ENCODE measurements at places on chromosomes 6 and 20. TPM values are rescaled to one million over a fixed set of nuclear protein-coding genes. Genes with fewer than 3 reads are reported as not detected.
A peak's percentile ranks its signal among the peaks of the same experiment; 100 is the strongest.

GRCh38 chr6:11248974-11249761 is 16.7 kb upstream of the NEDD9 start:
- DNase-seq: no peak

- no peak for DNase-seq
Observed at GRCh38 chr6:162389343-162390085, 338.1 kb downstream of the PRKN start.

- DNase-seq: no peak
Observed at GRCh38 chr6:147179809-147180208, 24.4 kb upstream of the STXBP5 start.

IRF4 gene
- total RNA-seq: 0.58 TPM

GRCh38 chr6:55131616-55132015 is 42.7 kb upstream of the HCRTR2 start:
- no peak for DNase-seq

DNA sequence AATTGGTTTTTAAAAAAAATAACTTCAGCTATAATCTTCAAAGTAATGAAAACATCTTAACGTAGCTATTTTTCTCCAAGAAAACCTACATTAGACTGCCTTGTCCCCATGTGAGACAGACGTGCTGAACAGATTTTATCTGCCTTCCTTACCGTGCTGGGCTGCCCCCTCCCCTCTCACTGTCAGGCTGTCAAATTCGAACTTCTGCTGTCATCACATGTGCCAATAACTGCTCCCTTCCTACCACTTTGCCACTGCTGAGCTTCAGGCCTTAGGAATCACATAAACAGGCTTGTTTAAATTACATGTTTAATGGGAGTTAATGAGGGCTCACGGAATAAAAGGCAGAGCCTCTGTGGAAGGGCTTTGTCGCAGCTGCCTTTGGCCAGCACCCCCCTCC is 77.0 kb upstream of the NHSL1 start:
- DNase-seq: no peak

- peak; percentile 57 for DNase-seq
Observed at GRCh38 chr20:49186535-49187329, 1.4 kb downstream of the STAU1 start.

APOBEC2 gene
- total RNA-seq: 399 TPM

KCNK16 gene
- total RNA-seq: not detected

GPLD1 gene
- 1.1 TPM for total RNA-seq

RPP40 gene
- 4.6 TPM for total RNA-seq

DNA sequence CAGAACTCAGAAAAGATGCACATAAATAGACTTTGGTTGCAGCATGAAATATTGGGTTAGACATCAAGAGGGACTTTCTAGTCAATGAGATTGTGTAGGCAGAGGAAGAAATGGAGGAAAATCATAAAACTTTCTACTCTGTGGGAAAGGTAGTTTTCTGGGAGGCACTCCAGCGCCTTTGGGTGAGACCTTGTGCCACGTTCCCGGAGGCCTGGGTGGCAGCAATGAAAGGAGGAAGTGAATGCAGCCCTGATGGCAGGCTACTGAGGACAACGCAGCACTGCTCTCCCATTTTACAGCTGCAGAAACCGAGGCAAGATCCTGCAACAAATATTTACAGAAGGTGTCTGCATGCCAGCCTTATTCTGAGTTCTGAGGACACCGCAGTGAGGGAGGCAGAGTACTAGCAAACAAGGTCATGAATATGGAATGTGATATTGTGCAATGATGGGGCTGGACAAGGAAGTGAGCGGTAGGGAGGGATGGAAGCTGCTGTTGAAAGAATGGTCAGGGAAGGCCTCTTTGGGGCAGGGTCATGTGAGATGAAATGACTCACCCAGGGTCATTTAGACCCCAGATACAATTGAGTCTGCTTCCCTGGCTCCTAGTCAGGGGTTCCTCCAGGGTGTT is 159.1 kb downstream of the TFAP2C start:
- DNase-seq: no peak
